ENCODE measurements at places on chromosomes 3 and 15. TPM values are rescaled to one million over a fixed set of nuclear protein-coding genes. Genes with fewer than 3 reads are reported as not detected.

Gene IMPG2
- total RNA-seq = 0.61 TPM

Gene GABRA5
- not detected for total RNA-seq

Gene CCR8
- total RNA-seq = not detected

Gene GOLGA8G
- total RNA-seq = not detected

Gene EFHB
- not detected for total RNA-seq

Gene NANOGP8
- total RNA-seq = not detected

Gene COLQ
- 0.46 TPM for total RNA-seq

Gene SOX14
- total RNA-seq = not detected

Gene RAB43
- 20.5 TPM for total RNA-seq

Gene AP2M1
- 389 TPM for total RNA-seq

Gene AMOTL2
- total RNA-seq = 119 TPM

Gene CSPG4
- total RNA-seq = 1.2 TPM

Gene FILIP1L
- 22.5 TPM for total RNA-seq

Gene CEP70
- total RNA-seq = 21.0 TPM

Gene ZNF501
- 5.8 TPM for total RNA-seq

Gene RBM6
- total RNA-seq = 50.2 TPM

Gene SNX4
- 53.6 TPM for total RNA-seq

Gene MAPK6
- 56.4 TPM for total RNA-seq

Gene NEK10
- 1.8 TPM for total RNA-seq

Gene UQCC5
- 23.6 TPM for total RNA-seq

Gene CYP1A2
- total RNA-seq = not detected

Gene C2CD4A
- 4.2 TPM for total RNA-seq

Gene GPR160
- 1.2 TPM for total RNA-seq

Gene SLC9C1
- not detected for total RNA-seq

Gene CTXN2
- not detected for total RNA-seq

Gene TP63
- total RNA-seq = not detected
